ENCODE measurements at places on chromosomes 12 and 14.

DNA sequence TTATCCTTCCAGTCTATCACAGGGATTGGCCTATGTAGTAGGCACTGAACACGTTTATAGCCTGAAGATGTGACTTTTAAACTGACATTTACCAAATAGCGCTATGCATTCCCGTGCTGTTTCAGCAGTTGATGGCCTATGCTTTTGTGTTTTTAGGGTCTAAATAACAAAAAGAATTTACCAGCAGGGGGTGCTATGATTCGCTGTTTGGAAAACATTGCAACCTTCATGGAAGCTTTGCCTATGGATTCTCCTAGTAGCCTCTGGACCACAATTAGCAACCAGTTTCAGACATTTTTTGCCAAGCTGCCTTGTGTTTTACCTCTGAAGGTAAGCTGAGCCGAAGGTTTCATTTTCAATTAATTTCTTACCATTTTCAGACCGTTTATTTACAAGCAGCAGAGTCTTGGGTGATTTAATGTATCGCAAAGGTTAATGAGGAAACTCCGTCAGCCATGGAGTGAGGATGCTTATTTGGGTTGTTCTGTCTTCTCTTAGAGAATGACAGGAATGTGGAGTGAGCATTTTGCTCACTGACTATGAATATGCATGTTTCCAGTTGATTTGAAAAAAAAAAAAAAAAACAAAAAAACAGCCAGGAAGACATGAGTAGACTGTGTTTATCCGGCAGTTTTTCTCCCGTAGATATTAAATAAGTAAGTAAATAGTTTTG lies 133.1 kb downstream of the PRIMA1 start:
- no peak for DNase-seq

DNA sequence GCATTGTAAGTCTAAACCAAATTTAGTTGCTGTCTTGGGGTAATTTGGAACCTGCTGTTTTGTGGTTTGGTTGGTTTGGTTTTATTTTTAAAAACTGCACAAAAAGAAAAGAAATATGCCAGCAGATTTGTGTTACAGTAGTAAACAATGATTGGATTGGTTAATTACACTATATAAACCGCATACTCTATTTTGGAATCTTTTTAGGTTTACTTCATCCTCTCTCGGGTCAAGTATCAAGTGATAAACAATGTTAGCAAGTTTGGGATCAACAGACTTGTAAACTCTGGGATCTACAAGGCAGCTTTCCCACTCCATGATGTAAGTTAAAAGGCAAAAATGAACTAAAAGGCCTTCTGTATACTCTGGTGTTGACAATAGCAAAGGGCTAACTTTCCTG lies 132.4 kb downstream of the ANO6 start:
- DNase-seq = no peak

GRCh38 chr12:42119085-42119633 lies 25.5 kb downstream of the GXYLT1 start:
- DNase-seq = no peak

DNA sequence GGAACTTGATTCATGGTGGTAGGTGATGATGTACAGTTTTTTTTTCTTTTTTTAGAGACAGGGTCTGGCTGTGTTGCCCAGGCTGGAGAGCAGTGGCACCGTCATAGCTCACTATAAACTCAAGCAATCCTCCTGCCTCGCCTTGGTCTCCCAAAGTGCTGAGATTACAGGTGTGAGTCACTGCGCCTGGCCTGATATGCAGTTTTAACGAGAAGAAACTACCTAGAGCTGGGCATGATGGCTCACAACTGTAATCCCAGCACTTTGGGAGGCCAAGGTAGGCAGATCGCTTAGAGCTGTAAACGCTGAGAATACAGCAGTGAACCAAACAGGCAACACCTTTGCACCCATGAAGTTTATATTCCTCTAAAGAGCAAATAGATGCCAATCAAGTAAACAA lies 13.0 kb upstream of the VPS37B start:
- no peak for DNase-seq

GRCh38 chr14:25132732-25133422 lies 82.9 kb upstream of the STXBP6 start:
- DNase-seq = no peak

GRCh38 chr14:83734431-83734830 lies 1795.5 kb upstream of the FLRT2 start:
- no peak for DNase-seq

DNA sequence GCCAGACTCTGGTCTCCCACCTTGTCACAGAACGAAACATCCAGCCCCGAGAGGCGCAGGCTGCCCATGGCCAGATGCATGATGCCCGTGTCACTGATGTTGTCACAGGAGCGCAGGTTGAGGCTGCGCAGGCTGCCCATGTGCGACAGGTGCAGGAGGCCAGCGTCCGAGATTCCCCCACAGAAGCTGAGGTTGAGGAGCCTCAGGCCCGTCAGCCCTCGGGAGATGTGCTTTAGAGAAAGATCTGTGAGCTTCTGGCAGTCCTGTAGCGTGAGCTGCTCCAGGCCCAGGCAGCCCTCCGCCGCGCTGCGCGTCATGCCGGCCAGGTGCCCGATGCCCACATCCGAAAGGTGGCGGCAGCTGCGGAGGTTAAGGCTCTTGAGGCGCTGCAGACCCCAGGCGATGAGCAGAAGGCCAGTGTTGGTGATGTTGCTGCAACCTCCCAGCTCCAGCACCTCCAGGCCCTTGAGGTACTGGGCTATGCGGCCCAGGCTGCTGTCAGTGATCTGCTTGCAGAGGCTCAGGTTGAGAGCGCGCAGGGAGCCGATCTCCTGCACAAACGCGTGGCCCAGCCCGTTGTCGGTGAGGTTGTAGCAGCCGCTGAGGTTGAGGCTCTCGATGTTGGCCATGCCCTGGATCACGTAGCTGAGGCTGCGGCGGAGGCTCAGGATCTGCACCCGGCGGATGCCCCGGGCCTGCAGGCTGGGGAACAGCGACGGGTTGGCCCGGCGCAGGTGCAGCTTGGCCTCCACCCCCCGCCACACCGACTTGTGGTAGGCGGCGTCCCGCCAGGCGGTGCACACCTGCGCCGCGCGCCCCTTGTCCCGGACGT lies 991 bp downstream of the FBXL14 start:
- no peak for DNase-seq

GRCh38 chr14:92254786-92255185 lies 68.2 kb upstream of the SLC24A4 start:
- no peak for DNase-seq

GRCh38 chr12:68912916-68913315 lies 20.1 kb downstream of the CPM start:
- DNase-seq = no peak

DNA sequence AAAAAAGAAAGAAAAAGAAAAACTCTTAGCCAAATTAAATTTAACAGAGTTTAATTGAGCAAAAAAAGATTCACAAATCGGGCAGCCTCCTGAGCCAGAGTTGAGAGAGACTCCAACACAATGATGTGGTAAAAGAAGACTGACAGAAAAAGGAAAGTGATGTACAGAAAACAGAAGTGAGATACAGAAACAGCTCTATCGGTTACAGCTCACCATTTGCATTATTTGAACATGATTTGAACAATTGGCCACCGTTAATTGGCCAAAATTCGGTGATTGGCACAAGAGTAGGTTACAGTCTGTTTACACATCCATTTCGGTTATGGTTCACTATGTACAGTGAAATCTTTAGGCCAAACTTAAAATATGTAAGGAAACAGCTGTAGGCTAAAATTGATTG lies 117.7 kb downstream of the SPTSSA start:
- no peak for DNase-seq

DNA sequence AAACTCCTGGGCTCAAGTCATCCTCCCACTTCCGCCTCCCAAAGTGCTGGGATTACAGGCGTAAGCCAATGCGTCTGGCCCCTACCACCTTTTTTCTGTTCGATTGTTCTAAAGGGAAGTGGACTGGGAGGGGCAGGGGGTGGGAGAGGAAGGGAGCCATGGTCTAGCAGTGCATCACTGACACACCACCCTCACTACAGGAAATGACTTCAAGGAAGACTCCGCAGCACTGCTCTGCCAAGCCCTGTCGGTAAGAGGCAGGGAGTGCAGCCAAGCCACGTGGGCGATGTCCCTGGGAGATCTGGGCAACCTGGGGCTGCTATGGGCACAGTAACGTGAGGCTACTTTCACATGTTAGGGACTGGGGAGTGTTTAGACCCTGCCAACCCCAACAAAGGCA lies 18.0 kb downstream of the LRRC74A start:
- peak; percentile 27 for DNase-seq

- no peak for DNase-seq
Observed at GRCh38 chr14:68084256-68084655, 264.7 kb downstream of the RAD51B start.

GRCh38 chr12:107840186-107840585 lies 65.7 kb downstream of the ASCL4 start:
- DNase-seq = no peak

- DNase-seq = no peak
Observed at GRCh38 chr12:30191696-30192455, 408.1 kb upstream of the TMTC1 start.

GRCh38 chr14:77660754-77661153 lies 44.3 kb upstream of the SPTLC2 start:
- DNase-seq = no peak

DNA sequence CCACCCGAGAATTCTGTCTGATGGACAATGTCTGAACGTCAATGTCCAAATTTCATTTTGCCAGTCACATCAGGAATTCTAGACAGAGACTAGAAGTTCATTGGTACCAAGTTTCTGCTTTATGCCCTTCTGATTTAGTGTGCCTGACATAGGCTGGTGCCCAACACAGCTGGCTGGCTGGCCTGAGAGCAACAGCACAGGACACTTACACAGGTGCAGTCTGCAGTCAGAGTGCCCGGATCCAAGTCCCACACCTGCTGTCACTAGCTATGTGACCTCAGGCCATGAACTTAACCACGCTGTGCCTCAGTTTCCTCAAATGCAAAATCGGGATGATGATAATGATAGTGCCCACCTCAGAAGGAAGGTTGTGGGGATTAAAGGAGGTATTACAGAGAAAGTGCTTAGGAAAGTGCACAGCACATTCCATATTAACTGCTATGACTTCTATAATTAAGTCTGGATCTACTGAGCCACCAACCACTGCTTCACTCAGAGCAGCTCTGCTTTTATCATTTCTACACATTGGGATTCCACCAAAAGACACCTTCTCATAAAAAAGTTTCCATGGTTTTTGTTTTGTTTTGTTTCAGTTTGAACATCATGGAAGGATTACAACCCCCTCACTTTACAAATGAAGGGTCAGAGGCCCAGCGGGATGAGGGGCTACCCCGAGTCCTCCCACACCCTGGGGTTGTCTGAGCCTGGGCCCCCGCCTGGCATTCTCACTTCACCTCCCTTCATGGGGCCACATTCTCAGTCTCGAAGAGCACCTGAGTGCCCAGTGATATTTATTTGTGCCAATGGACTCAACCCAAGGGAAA lies 168.8 kb upstream of the BCL2L14 start:
- no peak for DNase-seq

DNA sequence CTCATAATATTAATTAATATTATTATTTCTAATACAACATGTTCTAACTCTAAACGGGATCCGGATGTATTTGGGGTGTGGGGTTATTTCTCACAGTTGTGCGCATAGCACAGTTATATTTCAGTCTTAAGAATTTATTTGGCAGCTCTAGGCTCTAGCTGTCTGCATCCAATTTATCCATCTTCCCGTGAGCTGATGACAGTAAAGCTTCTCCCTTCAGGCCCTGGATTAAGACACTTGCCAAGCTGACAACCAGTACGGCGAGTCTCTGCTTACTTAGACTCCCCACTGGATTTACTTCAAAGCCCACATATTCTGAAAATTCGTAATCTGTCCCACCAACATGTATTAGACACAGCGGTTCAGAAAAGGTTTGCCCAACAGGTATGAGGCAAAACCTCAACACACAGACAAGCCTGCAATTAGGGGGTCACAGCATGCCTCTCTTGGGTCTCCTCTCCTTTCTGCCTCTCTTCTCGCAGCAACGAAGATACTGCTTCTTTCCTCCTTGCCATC lies 232.9 kb upstream of the TMTC1 start:
- DNase-seq = no peak

DNA sequence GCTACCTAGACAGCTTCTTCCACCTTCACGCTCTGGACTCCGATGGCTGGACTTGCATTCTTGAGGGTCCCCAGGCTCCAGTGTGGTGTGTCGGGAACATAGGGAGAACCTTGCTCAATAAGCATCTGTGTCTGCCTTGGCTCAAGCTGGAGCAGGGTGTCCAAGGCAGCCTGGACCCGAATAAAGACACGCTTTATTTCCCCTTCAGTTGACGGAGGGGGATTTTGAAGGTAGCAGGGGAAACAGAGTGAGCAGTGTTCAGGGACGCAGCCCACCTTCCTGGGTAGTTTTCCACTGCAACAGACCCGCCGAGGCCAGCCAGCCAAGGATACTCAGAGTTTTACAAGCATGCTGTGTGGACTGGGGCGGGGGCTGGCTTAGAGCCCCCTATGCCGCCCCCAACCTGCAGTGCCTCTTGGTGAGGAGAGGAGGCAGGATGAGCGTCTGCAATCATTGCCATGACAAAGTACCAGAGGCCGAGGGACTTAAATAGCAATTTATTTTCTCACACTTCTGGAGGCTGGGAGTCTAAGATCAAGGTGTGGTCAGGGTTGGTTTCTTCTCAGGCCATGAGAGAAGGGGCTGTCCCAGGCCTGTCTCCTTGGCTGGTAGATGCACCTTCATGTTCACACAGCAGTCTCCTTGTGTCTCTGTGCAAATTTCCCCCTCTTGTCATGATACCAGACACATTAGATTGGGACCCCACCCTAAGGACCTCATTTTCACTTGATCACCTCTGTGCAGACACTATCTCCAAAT lies 201.2 kb downstream of the CHST11 start:
- no peak for DNase-seq

- no peak for DNase-seq
Observed at GRCh38 chr14:67559639-67560038, 26.5 kb downstream of the PLEKHH1 start.

DNA sequence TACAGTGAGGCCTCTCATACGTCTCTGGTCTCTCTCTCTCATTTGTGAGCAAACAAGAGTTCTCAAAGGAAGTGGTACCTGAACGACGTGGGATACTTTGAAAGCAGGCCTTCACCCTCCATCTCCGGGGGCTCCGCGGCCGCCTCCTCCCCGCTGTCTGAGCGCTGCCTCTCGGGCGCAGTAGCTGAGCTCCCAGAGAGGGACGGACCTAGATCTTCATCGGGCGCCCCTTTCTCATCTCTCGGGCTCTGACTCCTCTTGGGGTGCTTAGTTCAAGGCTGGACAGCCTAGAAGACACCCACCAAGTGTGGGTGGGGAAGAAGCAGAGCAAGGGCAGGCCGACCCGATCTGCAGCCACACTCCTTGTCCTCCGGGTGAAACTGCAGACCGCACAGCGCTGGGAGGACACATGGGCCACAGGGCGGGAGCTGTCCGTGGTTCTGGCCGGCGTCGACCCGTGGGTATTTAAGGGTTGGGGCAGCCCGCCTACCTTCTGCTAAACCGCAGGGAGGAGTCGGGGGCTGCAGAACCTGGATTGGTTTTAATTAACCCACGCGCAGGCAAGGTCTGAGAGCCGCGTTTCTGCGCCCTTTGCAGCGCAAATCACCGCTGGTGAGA lies 92.7 kb downstream of the PAH start:
- DNase-seq = no peak

GRCh38 chr14:62952226-62952625 lies 93.0 kb downstream of the KCNH5 start:
- no peak for DNase-seq

GRCh38 chr12:18706798-18707197 lies 31.0 kb downstream of the PLCZ1 start:
- DNase-seq = no peak
